ENCODE measurements at places on chromosomes 1 and 21.

GRCh38 chr1:82923931-82924330 lies 1075.0 kb downstream of the TTLL7 start:
- no peak for DNase-seq

DNA sequence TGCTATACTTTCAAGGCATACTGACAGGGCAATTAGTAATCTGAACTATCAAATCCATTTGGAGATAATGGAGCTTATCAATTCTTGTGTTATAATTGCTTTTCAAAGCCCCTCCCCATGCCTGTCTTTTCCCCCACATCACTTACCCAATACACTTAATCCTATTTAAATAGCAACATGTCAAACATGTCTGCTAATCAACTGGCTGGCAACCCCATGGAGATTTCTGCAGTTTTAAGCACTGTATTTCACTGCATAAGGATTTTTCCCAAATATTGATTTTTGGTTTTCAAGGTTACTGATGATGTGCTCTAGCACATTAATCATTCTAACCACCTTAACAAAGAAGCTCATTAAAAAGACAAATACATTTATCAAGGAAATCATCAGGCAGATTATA lies 800.3 kb downstream of the PLA2G4A start:
- DNase-seq = no peak

DNA sequence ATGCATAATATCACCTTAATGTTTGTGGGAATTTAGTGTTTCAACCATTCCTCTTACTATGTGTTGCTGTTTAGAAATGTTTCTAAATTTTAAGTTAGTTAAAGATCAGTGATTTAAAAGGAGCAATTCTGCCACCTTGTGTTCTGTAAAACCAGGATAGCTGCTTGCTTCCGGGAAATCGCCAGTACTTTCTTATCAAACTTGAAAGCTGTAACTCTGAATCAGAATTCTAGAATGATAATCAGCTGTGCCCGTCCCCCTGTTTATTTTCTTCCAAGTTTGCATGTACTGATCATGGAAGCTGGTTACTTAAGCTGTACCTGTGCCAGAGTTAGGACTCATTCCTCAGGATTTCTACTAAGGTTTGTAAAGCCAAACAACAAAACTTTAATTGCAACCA lies 656.4 kb downstream of the LTN1 start:
- no peak for DNase-seq

GRCh38 chr1:59076612-59077011 lies 220.3 kb upstream of the FGGY start:
- no peak for DNase-seq

GRCh38 chr1:80384083-80384830 lies 1377.7 kb upstream of the ADGRL4 start:
- DNase-seq = no peak

- no peak for DNase-seq
These were observed 48.1 kb upstream of the BACE2 start for GRCh38 chr21:41119901-41120300.

DNA sequence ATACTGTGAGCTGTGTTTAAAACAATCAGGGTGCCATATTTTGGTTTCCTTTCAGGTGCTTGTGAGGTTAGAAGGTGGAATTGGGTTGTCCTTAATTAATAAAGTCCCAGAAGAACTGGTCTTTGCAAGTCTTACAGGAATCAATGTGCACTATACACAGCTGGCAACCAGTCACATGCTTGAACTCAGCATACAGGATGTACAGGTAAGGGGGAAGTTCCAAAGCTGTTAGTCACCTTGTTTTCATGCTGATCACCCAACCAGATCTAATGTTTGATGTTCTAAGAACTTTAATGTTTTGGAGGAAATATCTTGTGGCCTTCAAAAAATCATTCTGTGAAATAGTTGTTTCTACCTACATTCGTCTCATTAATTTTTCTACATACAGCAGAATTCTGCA lies 156.3 kb downstream of the VPS13D start:
- no peak for DNase-seq

- no peak for DNase-seq
These were observed 1.2 kb downstream of the SCMH1 start for GRCh38 chr1:41240781-41241353.

DNA sequence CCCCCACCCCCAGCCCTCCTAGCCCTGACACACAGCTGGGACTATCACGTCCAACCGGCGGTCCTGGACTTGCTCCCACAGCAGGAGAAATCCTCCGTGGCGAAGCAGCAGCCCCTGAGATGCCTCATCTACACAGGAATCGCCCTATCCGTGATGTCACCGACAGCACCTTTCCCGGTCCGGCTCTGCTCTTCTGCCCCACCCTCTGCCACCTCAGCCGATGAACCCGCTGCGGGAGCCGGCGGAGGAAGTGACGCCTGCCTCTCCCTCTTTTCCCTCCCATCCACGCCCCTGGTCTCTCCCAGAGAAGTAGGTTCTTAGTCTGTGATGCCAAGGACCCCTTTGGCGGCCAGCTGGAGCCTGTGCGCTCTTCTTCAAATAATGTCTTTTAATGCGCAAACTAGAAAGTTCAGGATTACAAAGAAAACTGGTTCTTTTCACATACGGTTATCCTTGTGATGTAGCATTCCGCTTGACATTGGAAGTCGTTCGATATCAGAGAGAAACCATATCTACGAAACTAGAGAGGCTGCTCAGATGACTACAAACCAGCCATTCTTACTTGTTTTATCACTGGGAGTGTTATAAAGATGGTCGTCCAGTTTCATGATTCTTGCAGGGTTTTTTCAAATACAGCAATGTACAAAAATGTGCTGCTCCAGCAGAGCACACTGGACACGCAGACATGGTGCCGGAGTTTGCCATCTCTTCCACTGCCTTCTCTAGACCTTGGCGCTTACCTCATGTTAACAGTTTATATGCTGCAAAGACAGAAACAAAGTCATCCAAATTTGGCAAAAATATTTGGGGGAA lies 120.3 kb downstream of the PPIAL4G start:
- DNase-seq = no peak

GRCh38 chr1:217433664-217434063 lies 197.2 kb downstream of the GPATCH2 start:
- DNase-seq = no peak

- DNase-seq = no peak
These were observed 182.0 kb downstream of the DUSP10 start for GRCh38 chr1:221559911-221560310.

- DNase-seq = peak; percentile 16
These were observed 102.0 kb upstream of the ARHGEF16 start for GRCh38 chr1:3352299-3352951.

DNA sequence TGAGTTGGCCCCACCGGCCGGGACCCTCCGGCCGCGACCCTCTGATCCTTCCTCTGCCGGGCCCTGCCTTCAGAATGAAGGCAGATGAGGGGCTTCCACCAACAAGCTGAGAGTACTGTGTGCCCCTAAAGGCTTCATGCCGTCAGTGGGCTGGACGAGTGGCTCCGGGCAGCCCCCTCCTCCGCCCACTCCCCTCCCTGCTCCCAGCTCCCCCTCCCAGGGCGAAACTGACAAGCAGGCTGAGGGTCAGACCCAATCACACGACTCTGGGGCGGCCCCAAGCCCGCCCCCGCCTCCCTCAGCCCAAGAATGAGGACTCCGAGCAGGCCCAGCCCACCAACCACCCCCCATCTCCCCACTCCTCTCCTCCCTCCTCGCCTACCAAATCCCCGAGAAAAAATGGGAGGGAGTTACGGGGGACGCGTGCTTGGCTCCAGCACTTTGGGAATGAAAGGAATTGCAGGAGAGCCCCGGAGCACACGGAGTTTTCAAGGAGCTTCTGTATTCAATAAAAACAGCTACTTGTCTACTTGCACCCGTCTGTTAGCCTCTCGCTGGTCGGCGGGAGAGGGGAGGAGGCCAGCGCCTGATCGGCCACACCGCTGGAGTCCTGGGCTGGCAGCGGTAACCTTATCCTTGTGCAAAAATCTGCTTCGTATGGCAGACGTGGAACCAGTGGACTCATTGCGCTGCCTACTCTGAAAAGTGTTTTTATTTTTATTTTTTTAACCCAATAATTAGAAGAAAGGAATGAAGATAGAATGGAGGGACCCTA lies at the start of gene COL11A1:
Gene COL11A1 (minus strand): TSS at position 147 of the 775 bp plus-strand sequence. CDS start 344 bp downstream, outside the sequence.
- DNase-seq = no peak

DNA sequence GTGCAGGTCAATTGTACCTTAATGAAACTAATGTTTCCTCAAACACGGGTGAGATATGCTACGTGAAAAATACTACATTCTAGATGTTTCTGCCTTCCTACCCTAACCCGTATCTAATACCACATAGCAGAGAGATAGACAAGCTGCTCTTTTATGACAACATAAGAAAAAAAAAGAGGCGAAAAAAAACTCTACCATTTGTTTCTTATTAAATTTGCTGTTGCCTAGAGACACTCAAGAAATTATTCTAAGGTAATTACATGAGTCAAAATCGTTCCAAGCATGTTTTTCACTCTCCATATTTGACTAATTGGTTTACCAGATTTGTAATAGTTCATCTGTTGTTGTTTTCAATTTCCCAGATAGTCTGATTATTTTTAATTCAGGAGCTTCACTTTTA lies 27.4 kb downstream of the PALMD start:
- no peak for DNase-seq
